ENCODE measurements at places on chromosomes 12 and 14.

DNA sequence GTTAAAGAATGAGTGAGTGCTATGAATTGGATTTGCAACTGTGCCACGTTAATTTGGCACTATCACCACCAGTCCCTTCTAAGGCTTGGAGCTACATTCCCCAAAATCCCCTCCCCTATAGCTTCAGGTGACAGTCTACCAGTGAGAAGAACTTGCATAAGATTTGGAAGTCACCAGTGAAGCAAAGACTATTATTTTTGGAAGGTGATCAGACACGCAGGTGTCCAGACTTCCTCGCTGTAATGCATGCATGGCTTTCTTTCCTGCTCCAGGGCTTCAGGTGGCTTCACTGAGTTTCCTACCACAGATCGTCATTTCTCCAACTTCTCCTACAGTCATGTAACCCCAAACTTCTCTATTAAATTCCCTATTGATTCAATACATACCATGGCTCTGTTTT lies 61.4 kb downstream of the SLC41A2 start:
- no peak for DNase-seq

DNA sequence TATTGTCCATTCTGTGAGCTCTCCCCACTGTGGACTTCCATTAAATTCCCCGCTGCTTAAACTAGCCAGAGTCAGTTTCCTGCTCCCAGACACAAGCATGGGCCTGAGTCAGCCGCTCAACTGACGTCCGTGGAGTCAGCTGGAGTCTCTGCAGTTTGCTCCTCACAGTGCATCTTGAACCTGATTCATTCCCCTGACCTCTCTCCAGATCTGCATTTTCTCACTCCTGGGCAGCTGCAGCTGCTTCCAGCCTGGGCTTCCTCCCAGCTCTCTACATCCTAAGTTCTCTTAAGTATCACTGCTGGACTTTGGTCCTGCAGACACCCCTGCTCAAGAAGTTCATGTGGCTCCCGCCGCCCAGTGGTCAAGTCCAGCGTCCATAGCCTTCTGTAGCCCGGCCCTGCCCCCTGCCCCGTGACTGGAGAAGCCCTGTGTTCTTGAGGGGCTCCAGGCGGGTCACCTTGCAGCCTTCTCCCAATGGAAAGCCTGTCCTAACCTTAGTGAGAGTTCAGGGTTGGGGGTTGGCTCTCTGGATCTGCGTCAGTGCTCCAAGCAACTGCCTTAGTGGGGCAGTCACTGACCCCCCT lies 20.0 kb downstream of the NFKBIA start:
- DNase-seq = no peak

- no peak for DNase-seq
Measured at GRCh38 chr12:50932787-50933280, 19.5 kb upstream of the HIGD1C start.

DNA sequence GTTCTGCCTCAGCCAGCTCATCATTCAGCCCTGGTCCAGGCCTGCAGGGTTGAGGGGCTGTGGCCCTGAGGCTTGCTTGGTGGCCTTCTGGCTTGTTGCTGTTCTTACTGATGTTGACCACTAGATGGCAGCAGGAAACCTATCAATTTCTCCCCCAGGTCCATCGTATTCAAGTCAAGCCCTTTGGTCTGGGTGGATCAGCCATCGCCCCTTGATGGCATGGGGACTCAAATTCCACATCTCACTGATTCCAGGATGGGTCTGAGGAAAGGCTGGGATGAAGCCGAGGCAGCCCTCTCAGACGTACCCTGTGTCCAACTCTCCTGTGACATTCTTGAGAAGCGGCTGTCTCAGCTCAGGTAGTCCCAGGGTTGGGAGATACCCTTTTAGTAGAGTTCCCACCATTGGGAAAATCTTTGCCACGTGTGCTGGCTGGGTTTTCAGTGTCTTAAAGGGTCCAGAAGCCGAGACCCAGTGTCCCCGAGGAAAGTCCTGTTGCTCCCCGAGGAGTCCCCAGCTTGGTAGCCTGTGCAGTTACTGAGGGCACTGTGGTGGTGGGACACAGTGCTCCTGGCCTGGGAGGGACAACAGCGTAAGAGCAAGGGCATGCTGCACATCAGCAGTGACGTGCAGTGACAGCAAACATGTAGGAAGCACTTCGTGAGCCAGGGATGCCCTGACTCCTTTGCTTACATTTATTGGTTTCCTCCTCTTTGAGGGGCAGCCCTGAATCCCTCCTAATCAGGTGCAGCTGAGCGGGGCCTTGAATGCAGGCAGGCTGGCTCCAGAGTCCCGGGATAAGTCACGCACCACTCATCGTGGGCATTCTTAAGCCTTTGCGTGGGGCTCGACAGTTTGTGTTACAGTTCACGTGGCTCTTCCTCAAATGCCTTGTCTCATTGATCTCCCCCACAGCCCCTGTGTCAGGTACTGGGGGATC lies 58.6 kb downstream of the TSPAN9 start:
- DNase-seq = no peak

Data from activated naive CD8-positive, alpha-beta T cell treated with anti-CD3 and anti-CD28 coated beads, Interleukin-2, amount 50 U/mL, for 16 hours (primary cell).